ENCODE measurements at places on chromosomes 3 and 15.

GRCh38 chr3:5607581-5607980 is 420.1 kb downstream of the EDEM1 start:
- DNase-seq: no peak

GRCh38 chr3:159872374-159873109 is 116.1 kb upstream of the IL12A start:
- DNase-seq: peak; percentile 66

GRCh38 chr3:175222356-175222755 is 363.2 kb downstream of the NAALADL2 start:
- DNase-seq: no peak

DNA sequence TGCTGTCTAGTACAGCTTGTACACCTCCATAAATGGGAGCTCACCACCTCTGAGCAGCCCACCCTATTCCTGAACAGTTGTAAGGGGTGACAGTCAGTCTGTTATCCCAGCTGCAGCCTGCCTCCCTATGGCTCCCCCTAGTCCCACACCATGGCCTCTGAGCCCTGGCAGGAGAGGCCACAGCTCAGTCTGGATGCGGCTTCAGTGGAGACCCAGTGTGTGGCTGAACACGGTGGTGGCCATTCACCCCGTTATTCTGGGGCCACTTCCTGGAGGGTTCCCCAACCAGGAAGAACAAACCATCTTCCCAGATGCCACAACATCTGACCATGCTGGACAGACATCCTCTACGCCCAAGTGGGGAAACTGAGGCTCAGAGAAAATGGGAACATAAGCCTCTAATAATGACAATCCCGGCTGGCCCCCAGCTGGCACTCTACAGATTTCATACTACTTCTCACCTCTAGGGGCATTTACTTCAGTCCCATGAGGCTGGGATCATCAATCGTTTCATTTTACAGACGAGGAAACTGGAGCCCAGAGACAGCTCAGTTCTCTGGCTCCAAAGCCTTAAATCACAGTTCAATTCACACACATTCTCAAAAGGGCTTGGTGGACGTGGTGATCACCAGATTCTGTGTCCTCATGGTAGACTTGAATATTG is 9.2 kb upstream of the GRIP2 start:
- DNase-seq: no peak
